ENCODE measurements at places on chromosomes 16 and 17.

DNA sequence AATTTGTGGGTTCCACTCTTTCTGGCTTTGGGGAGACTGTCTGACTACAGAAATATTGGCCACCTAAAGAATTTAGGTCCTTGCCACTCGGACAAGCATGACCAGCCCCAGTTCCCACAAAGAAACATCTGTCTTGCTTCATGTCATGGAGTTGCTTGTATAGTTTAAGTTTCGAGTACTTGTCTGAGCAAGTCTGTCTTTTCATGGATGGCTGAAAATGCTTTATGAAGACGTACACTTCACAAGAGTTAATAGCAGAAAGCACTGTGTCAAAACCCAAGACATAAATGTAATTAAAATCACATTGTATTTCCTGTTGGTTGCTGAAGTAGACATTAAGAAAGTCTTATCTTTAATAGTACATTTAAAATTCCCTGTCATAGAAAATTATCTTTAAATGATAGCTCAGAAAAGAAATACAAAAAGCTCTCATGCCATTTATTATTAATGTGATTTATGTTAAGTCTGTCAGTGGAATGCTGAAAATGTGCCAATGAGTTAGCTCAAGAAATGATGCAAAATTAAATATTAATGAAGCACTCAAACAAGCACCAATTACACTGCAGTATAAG lies 29.8 kb upstream of the XYLT2 start:
- no peak for DNase-seq

DNA sequence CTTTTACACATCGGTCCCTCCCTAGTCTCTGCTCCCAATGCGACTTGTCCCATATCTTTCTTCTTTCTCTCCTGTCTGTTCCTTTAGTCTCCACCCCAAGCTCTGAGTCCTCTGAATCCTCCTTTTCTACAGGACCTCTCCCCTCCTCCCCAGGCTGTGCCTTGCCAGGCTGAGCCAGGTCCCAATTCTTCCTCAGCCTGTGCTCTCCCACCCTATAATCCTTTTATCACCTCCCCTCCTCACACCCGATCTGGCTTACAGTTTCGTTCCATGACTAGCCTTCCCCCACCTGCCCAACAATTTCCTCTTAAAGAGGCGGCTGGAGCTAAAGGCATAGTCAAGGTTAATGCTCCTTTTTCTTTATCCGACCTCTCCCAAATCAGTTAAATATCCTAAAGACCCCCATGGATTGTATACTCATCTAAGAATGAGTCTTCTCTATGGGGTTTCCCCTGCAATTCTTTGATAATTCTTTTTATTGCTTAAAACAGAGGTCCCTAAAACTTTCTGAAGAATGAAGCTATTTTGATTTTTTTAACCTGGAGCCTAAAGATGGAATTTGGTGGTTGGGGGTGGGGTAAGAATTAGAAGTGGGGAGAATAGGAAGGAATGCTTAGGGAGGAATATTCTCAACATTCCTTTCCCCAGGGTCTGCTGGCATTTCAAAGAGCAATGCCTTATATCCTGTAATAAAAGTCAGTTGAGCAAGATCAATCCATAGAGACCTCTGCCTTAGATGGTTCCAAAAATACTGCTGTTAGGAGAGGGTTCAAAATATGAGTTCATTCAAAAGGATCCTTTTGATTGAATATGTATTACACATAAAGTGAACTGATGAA lies 102.8 kb downstream of the MYO1D start:
- no peak for DNase-seq

DNA sequence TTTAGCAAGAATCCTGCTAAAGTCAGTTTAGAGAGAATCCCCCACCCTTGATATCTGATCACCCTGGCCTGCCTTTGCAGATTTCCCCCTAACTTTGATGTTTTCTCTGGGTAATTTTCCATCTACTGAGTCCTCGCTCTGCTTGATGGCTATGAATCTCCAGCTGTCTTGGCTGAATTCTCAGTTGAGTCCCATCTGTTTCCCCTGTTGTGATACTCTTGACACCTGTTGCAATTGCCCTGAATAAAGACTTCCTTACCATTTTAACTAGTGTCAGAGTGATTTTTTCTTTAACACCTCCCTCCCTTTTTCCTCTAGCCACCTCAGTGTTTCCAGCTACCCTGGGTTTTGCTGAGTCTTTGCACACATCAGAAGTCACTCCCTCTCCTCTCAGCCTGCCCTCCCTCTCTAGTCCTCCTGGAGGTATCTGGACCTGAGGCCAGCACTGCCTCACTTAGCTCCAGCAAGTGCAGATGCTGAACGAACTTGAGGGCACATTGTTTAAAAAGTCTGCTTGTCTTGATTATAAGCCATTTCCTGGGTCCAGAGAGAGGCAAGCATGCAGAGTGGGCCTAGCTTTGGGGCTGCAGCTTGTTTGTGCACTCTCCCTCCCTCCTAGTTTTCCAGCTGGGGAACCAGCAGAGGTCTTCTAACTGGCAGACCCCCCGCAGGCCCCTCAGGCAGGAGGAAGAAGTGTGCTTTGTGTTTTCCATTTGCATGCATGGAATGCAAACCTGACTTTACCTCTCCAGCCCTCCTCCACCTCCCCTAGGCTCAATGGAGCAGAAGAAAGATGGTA lies 33.2 kb downstream of the SPACA3 start:
- no peak for DNase-seq

DNA sequence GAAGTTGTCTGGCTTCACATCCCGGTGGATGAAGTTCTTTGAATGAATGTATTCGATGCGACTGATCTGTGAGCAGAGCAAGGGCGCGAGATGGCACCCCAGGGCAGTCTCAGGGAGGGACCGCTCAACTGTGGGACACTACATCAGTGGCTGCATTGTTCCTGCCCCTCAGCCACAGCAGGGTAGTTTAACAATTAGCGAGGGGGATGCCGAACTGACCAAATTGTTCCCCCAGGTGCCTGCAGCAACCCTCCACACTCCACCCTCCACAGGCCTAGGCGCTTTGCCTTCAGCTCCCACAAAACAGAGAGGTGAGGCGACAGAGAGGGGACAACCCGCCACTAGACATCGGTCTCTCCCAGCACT lies 20.3 kb downstream of the CSNK1D start:
- DNase-seq = no peak

DNA sequence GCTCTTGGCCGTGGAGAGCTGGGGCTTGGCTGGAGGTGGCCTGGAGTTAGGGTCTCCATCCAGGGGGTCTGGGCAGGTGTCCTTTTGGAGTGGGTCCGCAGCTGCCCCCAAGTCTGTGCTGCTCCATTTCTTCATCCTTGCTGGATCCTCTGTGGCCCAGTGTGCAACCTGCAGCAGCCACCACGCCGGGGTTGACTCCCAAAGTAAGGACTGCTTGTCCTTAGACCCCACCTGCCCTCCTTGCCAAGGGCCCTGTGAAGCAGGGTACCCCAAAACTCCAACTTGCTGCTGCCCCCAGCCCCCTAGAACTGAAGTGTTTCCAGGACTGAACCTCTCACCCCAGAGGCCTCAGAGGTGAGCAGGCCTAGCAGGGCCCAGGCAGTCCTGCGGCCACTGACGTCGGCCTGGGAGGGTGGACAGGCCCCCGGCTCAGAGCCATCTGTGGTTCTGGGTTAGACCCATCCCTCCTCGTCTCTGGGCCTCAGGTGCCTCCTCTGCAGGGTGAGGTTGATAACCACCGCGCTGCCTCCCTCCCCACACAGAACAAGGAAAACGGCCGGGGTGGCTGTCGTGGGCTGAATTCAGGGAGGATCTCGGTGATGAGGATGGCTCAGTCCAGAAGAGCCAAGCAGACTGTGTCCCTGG lies 16.9 kb downstream of the TRPV1 start:
- no peak for DNase-seq

DNA sequence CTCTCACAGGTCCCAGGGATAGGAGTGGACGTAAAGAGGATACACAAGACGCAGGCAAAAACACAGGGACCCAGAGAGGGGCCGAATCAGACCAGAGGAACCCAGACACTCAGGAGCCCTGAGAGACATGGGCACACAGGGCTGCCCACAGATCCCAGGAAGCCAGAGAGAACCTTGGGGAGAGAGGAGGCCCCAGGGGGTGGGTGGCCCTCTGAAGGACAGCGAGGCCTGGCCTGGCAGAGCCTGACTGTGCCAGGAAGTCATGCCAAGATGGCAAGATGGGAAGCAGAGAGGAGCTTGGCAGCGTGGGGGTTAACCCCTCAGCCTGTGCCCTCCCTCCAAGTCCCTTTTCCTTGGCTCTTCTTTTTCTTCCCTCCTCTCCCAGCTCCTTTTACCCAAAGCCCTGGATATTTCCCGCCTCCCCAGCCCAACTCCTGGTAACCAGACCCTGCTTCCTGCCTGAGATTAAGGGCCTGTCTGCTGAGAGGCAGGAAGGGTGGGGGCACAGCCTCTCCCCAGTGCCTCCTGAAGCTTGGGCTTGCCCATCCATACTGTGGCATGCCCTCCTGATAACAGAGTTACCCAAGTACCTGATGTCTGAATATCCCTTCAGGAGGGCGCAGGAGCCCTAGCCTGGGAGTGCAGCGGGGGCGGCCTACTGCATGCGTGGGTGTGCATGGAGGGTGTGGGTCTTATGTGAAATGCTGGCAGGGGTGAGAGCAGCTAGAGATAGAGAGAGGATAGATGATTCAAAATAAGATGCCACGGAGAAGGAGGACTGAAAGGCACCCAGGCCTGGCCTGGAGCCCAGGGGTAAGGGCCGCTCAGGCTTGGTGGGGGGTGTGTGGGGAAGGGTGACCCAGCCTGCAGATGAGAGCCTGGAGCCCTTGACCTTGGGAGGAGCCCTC lies 6.0 kb upstream of the TBX21 start:
- no peak for DNase-seq

DNA sequence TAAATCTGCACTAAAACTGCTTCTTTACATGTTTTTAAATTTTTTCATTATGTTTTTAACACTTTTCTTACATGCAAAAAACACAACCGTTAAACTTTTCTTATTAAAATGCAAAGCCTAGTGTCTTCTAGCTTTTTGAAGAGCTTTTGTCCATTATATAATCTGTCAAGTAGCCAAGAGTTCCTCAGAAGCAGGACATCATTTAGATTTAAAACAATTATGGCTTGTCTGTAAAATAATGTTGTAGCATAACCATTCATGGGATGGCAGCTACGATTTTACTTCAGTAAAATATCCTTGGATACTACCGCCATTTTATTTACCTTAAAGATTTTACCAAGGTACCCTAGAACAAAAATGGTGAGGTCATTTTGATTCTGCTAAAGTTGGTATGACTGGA lies 2.8 kb downstream of the OMG start:
- no peak for DNase-seq

DNA sequence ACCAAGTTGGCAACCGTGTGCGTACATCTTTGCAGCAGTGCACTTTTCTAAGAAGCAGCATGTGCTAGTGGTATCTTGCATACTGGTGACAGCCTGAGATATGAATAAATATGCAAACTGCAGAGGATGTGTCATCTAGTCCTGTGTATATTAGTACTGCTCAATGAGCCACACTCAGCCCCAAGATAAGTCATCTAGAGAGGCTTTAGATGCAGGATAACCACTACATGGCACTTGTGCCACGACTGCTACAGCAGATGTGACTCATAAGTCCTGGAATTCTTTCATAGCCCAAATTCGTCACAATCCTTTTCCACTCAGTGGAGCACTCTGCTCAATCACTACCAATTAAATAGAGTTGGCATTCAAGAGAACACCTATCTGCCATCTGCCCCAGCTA lies 171.5 kb downstream of the AXIN2 start:
- DNase-seq = no peak

DNA sequence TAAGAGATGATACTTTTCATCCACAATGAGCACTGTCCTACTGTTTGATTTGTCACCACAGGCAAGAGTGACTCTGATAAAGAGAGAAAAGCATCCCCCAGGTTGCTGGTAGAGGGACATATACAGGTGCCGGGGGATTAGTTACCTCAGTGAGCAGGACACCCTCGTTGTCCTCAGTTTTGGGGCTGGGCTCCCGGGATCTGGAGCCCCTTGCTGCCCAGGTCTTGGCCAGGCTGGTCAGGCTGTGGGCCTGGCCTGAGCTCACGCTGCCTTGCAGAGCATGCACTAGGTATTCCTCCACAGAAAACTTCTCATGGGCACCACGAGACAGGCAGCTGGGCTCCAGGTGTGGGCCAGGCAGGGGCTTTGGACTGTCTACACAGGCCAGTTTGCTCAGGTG lies 24.4 kb upstream of the SPATA32 start:
- no peak for DNase-seq

- DNase-seq = no peak
Measured at GRCh38 chr16:79765431-79765830, 164.9 kb upstream of the MAF start.

DNA sequence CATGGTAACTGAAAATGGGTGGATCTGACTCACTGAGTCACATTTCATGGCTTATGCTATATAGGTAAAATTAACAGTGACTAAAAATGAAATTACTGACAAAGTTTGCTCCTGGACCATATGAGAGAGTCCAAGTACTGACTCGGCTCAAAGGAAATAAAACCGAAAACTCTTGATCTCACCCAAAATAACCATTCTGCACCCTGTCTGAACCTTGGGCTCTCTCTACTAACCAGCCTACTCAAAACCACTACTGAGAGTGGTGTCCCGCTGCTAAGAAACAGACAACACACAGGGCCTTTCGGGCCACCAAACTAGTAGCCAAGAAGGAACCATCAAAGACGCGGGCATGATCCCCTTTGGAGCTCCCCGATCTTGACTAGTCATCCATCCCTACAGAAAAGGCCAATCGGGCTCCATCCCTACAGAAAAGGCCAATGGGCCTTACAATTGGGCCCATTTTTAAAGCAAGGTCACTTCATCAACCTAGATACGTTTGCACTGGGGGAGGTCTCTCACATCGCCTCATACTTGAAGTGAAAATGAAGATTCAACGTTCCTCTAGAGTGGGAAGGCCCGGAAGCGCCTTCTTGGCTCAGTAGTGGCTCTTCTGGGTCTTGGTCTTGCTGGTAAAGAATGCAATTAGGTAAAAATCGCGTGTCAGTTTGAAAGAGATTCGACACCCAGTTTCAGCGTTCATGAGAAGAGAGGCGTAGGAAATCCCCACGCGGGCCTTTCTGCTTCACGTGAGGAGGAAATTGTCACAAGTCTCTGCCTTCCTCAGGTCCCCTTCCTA lies 720 bp upstream of the ZPBP2 start:
- no peak for DNase-seq

GRCh38 chr16:35636480-35637230 lies 2177.2 kb downstream of the TP53TG3F start:
- DNase-seq = no peak

DNA sequence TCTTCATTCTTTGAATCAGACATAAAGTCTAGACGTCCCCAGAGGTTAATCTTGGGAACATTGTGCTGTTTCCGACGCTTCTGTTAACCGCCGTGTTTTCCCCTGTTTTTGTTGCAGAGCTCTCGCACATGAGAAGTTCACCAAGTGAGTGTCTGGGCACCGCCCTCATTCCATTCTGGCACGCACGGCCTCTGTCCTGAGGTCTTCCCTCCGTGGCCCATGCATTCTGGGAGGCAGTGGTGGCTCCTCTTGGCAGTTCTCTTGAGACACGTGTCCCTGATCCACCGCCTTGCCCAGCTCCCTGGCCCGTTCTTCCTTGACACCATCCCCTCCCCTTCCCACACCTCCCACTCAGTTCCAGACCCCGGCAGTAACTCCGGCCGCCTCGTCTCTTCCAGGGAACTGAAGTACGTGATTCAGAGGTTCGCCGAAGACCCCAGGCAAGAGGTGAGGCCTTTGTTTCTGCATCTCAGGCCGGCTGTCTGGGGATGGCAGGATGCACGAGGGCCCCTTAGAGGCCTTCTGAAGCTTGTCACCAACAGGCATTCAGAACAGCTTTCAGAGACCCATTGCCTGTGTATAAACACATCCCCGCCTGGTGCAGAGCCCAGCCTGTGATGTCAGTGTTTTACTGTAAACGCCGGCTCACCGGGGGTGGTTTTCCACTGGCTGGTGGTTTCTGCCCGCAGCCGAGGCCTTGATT lies 85.9 kb upstream of the PLCG2 start:
- DNase-seq = no peak

GRCh38 chr16:75529959-75530358 lies 5.9 kb downstream of the CHST5 start:
- no peak for DNase-seq

GRCh38 chr16:27253526-27253930 lies 15.0 kb downstream of the NSMCE1 start:
- DNase-seq = no peak

Measured in NCI-H2081 treated with DMSO at 0.1 percent for 48 hours (cell line).